Left ventricle myocardium inferior (tissue), 1 donor: ENCODE measurements at places on chromosomes 3 and 15.

- H3K27me3 ChIP-seq = peaks cover 86% of the 10 kb centered on the region
- no peaks in the 10 kb centered on the region for H3K36me3 ChIP-seq
Measured at GRCh38 chr15:69675731-69676130, 223.1 kb downstream of the RPLP1 start.

DNA sequence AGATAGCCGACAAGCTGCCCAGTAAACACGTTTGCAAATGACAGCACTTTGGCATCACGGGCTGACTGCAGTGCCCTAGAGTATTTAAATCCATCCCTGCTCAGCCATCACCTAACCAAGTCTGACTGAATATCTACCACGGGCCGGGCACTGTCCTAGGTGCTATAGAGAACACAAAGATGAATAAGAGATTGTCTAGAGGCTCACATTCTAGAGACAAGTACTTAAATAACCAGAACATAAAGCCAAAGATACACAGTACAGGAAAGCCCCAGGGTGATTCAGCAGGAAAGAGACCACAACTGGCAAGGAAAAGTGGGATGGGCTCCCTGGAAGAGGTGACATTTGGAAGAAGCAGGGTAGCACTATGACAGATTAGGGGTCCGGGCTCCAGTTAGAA, 103.5 kb downstream of the MYLK start:
- peaks cover 5% of the 10 kb centered on the region for H3K4me1 ChIP-seq
- no peaks in the 10 kb centered on the region for H3K27me3 ChIP-seq
- DNase-seq = no peak
- no peak overlapping the region for H3K4me3 ChIP-seq
- H3K36me3 ChIP-seq = no peaks in the 10 kb centered on the region

DNA sequence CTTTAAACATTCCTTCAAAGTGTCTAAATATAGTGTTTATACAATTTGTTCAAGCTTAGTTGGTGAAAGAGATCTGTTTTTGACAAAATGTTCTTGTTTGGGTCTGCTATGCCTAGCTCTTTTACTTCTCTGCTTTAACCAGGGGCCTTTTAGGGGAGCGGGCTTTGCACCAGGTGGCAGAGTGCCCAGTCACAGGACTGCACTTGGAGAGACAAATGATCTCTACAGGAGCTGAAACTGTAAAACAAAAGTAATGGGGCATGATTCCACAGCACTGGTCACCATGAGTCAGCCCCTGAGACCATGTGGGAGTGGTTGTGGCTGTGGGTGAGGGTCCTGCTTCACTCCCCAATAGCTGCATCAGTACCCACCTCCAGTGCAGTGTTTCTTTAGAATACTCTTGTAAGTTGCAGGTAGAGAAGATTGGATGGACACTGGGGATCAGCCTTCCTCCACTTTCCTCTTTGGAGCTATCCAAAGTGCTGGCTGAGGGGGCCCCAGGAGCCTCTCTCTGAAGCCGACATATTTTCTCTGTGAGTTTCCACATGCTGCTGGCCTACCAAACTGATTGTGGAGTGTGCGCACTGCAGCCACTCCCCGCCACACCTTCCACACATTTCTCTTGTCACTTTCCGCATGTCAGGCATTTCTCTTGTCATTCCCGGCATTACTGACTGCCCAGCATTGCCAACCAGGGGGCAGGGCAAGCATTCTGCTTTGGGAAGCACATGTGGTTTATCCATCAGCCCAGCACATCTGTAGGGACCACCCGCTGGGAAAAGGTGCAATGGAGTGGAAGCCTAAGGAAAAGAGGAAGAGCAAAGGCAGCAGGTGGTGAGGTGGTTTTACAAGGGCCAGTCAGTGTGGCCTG, 110.0 kb downstream of the EPHB1 start:
- H3K4me3 ChIP-seq = no peak overlapping the region
- no peaks in the 10 kb centered on the region for H3K27me3 ChIP-seq

- no peak for DNase-seq
- H3K4me3 ChIP-seq = no peak overlapping the region
Measured at GRCh38 chr3:157920822-157921700, 185.2 kb downstream of the SHOX2 start.

DNA sequence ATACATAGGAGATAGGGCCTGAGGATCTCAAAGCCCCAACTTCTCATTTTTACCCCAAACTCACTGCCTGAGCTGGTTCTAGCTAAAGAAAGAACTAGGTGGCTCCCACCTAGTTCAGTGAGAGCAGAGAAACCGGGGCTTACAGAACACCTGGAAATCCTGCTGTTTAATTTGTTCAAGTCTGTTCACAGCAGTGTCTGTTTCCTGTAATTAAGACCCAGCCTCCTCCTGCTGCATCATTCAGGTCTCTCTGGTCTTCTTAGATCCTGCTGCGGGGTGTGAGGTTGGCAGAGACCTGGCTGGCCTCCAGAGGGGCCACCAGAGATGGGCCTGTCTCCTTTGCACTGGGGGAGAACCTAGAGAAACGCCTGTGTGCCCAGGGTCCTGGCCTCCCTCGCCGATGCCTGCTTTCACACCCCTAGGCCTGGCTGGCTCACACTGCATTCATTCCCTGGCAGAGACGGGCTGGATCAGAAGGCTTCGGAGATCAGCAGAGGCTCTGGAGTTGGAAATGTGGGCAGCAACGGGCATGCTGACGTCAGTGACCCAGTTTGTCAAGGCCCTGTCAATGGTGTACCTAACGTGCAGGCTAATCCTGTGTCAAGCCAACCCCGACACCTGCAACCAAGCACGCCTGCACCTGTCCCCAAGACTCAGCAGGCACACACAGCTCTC, 4.9 kb upstream of the CHRNA3 start:
- no peak for DNase-seq
- peaks cover 4% of the 10 kb centered on the region for H3K4me1 ChIP-seq
- H3K4me3 ChIP-seq = no peak overlapping the region
- H3K27ac ChIP-seq = no peak overlapping the region
- peaks cover 85% of the 10 kb centered on the region for H3K27me3 ChIP-seq
- H3K36me3 ChIP-seq = no peaks in the 10 kb centered on the region

GRCh38 chr3:159992589-159992988, 4.0 kb downstream of the IL12A start:
- H3K4me1 ChIP-seq = peaks cover 17% of the 10 kb centered on the region
- H3K36me3 ChIP-seq = no peaks in the 10 kb centered on the region
- no peak overlapping the region for H3K27ac ChIP-seq
- no peak overlapping the region for H3K4me3 ChIP-seq
- H3K27me3 ChIP-seq = no peaks in the 10 kb centered on the region

DNA sequence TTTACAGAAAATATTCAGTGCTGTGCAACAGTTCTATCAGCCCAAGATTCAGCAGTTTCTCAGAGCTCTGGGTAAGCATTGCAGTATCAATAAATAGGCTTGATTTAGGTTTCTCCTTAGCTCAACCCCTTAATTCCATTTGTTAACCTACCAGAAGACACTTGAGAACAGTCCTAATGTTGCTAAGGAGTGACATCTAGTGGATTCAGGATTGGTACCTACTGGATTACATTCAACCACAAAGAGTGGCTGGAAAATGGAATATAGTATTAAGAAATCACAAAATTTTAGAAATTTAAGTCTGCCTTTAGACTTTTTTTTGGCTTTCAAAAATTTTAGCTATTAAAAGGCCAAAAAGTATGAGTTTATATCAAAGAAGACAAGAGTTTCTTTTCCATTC, 34.7 kb downstream of the POLG start:
- H3K4me3 ChIP-seq = no peak overlapping the region
- no peak overlapping the region for H3K27ac ChIP-seq
- no peaks in the 10 kb centered on the region for H3K36me3 ChIP-seq
- no peaks in the 10 kb centered on the region for H3K27me3 ChIP-seq
- no peak for DNase-seq
- no peaks in the 10 kb centered on the region for H3K4me1 ChIP-seq

DNA sequence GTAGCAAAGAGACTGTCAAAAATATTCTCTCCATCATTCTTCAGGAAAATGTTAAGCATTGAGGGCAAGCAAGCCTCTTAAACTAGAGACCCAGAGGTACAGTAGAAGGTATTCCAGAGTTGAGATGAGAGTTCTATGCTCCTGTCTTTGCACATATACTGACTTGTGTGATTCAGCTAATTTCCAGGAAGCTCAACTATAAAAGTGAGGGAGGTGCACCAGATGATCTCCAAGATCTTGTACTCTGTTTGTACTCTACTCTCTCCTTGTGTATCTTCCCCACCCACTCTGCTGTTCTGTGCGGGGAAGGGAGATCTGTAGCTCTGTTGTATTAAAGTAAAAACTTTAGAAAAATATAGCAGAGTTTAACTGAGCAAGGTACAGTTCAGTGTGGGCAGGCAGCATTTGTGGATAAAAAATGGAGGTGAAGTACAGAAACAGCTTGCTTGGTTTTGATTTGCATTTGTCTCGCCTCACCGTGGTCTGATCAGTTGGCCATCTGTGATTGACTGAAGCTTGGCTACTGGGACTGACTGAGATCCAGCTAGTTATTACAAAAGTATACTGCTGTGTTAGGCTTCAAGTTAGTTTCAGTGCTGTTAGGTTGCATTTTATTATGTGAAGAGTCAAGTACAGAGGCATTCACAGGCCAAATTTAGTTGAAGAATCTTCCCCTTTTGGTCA, 463.1 kb upstream of the GOLIM4 start:
- no peaks in the 10 kb centered on the region for H3K36me3 ChIP-seq
- no peak overlapping the region for H3K4me3 ChIP-seq
- H3K27ac ChIP-seq = no peak overlapping the region
- H3K4me1 ChIP-seq = no peaks in the 10 kb centered on the region

DNA sequence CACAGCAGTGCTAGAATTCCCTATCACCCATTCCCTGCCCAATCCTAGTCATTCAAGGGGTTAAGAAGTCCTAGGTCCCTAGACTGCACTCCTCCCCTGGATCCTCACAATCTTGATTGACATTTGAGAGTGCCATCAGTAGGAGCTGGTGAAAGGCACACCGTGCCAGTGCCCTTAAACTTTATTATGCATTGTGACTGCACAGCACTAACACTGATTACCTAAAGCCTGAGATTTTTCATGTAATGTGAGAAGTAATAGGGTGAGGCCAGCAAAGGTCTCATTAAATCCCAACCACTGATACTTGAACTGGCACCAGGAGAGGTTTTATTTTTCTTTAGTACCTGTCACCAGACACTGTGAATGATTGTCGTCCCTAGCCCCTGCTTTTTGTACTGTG, 16.3 kb downstream of the GXYLT2 start:
- peaks cover 38% of the 10 kb centered on the region for H3K4me1 ChIP-seq
- no peak overlapping the region for H3K4me3 ChIP-seq
- H3K27me3 ChIP-seq = no peaks in the 10 kb centered on the region
- H3K27ac ChIP-seq = no peak overlapping the region

GRCh38 chr15:49421991-49422390, 1.1 kb upstream of the FGF7 start:
- DNase-seq = peak; percentile 30
- peaks cover 10% of the 10 kb centered on the region for H3K4me1 ChIP-seq
- peak overlapping the region; percentile 67 for H3K4me3 ChIP-seq
- no peaks in the 10 kb centered on the region for H3K36me3 ChIP-seq
- peak overlapping the region; percentile 81 for H3K27ac ChIP-seq

DNA sequence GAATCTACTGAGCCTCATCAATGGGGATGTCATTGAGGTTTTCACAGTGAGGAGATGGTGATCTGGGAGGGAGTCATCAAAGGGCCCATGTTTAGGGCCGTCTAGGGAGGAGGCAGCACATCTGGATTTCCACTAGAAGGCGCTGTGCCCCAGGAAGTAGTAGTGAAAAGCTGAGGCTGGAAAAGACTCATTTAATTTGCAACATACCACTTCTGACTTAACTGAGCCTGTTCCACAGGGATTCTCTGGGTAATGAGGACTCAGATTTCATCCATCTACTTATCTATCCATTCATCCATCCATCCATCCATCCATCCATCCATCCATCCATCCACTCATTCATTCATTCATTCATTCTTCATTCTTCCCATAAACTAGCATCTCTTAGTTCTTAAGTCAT, 17.4 kb upstream of the SHF start:
- no peaks in the 10 kb centered on the region for H3K36me3 ChIP-seq
- peak; percentile 35 for DNase-seq
- H3K27ac ChIP-seq = no peak overlapping the region
- no peaks in the 10 kb centered on the region for H3K27me3 ChIP-seq
- H3K4me1 ChIP-seq = peaks cover 23% of the 10 kb centered on the region

DNA sequence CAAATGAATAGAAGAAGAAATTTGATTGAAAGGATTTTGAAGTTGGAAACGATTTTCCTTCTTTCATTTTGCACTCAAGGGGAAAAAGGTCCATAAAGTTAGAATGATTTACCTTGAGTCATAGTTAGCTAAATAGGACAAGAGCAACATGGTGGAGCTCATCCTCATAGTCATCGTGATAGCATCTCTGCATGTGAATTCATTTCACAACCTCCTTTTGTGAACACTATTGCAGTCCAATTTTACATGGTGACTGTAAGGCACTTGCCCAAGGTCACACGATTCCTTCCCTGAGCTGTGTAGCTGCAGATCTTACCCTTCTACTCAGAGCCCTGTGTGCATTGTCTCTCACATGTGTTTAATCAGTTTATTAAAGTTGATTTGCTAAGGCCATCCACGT, 359.8 kb upstream of the C2CD4B start:
- H3K4me1 ChIP-seq = peaks cover 8% of the 10 kb centered on the region
- no peak overlapping the region for H3K4me3 ChIP-seq
- no peaks in the 10 kb centered on the region for H3K27me3 ChIP-seq
- no peaks in the 10 kb centered on the region for H3K36me3 ChIP-seq
- H3K27ac ChIP-seq = no peak overlapping the region

GRCh38 chr3:130509008-130509407, 8.0 kb upstream of the COL6A6 start:
- H3K4me1 ChIP-seq = no peaks in the 10 kb centered on the region
- H3K27me3 ChIP-seq = peaks cover 17% of the 10 kb centered on the region
- H3K27ac ChIP-seq = peak overlapping the region; percentile 22

DNA sequence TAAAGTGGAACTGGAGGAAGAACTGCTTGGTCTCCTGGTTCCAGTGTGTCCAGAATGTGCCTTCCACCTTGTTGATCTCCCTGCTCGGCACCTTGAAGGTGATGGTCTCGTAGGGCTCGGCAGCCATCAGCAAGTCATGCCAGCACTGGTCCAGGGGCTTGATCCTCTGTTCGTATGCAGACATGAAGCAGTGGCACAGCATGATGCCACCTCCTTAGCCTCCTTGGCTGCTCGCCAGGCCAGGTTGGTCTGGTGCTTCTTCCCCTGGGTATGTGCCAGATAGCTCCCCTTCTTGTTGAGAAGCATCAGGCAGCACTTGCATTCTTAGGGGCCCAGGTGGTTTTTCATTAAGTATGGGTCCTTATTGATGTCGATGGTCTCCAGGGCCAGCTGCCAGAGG, 17.8 kb upstream of the TXNRD3 start:
- DNase-seq = no peak
- H3K27me3 ChIP-seq = peaks cover 21% of the 10 kb centered on the region
- H3K4me3 ChIP-seq = no peak overlapping the region
- H3K4me1 ChIP-seq = no peaks in the 10 kb centered on the region

- DNase-seq = no peak
- no peak overlapping the region for H3K27ac ChIP-seq
- peaks cover 15% of the 10 kb centered on the region for H3K36me3 ChIP-seq
- H3K4me1 ChIP-seq = no peaks in the 10 kb centered on the region
- H3K4me3 ChIP-seq = no peak overlapping the region
- no peaks in the 10 kb centered on the region for H3K27me3 ChIP-seq
Measured at GRCh38 chr3:36881735-36882134, 63.1 kb downstream of the TRANK1 start.
